ENCODE measurements at places on chromosomes 3 and 15. TPM values are rescaled to one million over a fixed set of nuclear protein-coding genes. Genes with fewer than 3 reads are reported as not detected.

GRCh38 chr3:72899349-72899765 lies 11.5 kb downstream of the GXYLT2 start:
- H3K4me1 ChIP-seq, result peaks cover 12% of the 10 kb centered on the region
- no peaks in the 10 kb centered on the region for H3K27me3 ChIP-seq
- H3K4me3 ChIP-seq, result no peak overlapping the region
- DNase-seq, result no peak

The TMEM108 gene
- 3.0 TPM for total RNA-seq

The FEZF2 gene
- total RNA-seq, result not detected

GRCh38 chr3:68249265-68249664 lies 594.9 kb upstream of the SUCLG2 start:
- H3K36me3 ChIP-seq, result no peaks in the 10 kb centered on the region
- DNase-seq, result no peak
- no peak overlapping the region for H3K4me3 ChIP-seq
- no peak overlapping the region for H3K27ac ChIP-seq
- no peaks in the 10 kb centered on the region for H3K27me3 ChIP-seq

GRCh38 chr15:41928637-41929620 lies 35.1 kb upstream of the SPTBN5 start:
- no peak for DNase-seq
- no peaks in the 10 kb centered on the region for H3K36me3 ChIP-seq
- no peak overlapping the region for H3K4me3 ChIP-seq
- H3K27ac ChIP-seq, result peak overlapping the region; percentile 54

- DNase-seq, result no peak
- no peaks in the 10 kb centered on the region for H3K27me3 ChIP-seq
- no peaks in the 10 kb centered on the region for H3K36me3 ChIP-seq
- H3K27ac ChIP-seq, result no peak overlapping the region
- no peaks in the 10 kb centered on the region for H3K4me1 ChIP-seq
- no peak overlapping the region for H3K4me3 ChIP-seq
Observed at GRCh38 chr3:160874736-160875135, 118.7 kb downstream of the PPM1L start.

The GNAT1 gene
- not detected for total RNA-seq

The MRAS gene
- 24.4 TPM for total RNA-seq

The RYR3 gene
- total RNA-seq, result 9.5 TPM

DNA sequence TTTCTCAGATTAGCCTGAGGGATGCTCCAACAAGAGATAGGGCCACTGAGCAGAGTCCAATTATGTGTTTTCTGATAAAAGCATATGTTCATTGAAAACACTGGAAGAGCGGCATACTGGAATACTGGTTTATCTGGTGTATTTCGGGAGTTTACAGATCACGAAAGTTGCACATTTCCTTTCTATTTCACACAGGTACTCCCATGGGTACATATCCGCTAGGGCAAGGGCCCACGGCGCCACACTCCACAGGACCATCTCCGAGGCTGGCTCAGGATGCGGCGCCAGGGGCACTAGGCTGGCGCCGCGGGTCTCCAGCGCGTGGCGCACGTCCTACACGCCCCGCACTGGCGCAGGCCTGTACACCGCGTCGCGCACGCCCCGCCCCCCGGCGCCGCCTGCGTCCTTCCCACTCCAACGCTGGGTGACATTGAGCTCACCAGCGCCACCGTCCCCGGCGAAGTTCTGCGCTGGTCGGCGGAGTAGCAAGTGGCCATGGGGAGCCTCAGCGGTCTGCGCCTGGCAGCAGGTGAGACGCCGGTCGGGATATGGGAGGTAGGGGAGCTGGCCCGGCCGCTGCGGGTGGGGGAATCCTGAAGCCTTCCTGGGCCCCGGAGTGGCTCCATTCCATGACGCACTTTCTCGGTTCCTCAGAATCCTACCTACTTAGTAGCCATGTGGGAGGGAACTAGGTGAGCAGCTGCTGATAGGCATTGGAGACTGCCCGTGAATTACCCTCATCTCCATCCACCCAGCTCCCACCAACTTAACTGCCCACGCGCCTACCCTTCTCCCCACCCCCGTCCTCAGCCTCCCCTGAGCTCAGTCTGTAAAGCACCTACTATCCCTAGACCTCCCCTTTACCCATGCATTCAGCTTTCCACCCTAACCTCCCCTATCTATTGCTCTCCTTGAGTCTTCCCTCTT lies at the start of gene FAM162A:
TSS of gene FAM162A (plus strand) at position 412 of the 927 bp plus-strand sequence. CDS start at position 496, 84 bp downstream.
- peak within 1 kb of the TSS; percentile 92 for H3K27ac ChIP-seq
- peak within 1 kb of the TSS; percentile 73 for H3K4me3 ChIP-seq
- DNase-seq, result peak; percentile 94
- H3K36me3 ChIP-seq, result peaks cover 7% of the 10 kb centered on the region

Data from sigmoid colon (tissue), 7 donors.